ENCODE measurements at places on chromosomes 7 and 10.

DNA sequence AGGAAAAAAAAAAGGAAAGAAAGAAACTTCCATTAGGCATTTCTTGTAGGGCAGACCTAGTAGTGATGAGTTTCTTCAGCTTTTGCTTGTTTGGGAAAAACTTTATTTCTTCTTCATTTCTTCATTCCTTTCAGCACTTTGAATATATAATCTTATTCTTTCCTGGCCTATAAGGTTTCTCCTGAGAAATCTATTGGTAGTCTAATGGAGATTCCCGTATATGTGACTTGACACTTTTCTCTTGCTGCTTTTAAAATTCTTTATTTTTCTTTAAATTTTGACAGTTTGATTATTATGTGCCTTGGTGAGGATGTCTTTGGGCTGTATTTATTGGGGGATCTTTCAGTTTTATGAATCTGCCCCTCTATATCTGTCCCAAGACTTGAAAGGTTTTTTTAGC lies 3.9 kb upstream of the BTAF1 start:
- DNase-seq, result no peak

DNA sequence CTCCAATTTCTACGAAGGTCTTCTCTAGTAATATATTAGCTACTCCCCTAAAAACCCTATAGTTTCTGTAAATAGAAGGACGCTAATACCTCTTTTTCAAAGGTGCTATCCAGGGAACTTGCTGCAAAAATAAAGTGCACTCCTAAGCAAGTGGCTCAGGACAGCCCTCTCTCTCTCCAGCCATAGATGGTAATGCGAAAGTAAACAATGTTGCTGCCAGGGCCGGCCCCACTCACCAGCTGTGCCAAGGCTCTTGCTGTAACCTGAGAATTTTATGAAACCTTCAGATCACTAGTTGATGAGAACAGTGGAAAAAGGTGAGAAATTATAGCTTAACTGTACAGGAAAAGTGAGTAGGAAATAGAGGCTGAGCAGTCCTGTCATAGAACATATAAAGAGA lies 10.9 kb upstream of the TAS2R39 start:
- DNase-seq, result peak; percentile 74

DNA sequence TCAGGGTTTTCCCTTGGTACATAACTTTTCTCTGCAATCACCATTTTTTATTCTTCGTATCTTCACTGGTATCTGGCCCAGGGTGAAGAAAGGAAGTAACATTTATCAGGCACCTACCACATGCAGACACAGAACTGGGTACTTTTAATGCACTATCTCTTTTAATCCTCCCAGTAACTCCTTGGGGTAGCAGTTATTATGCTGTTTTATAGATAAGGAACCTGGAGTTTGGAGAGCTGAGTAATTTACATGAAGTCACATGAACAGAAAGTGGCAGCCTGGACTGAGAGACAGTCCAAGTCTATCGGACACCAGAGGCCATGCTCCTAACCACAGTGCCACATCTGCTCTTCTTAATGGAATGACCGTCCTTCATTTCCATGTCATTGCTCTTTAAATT lies 117.1 kb upstream of the PODXL start:
- DNase-seq, result no peak

- no peak for DNase-seq
Measured at GRCh38 chr7:44634839-44635591, 28.6 kb downstream of the OGDH start.
